ENCODE measurements at places on chromosomes 1 and 21.
A peak's percentile ranks its signal among the peaks of the same experiment; 100 is the strongest.

DNA sequence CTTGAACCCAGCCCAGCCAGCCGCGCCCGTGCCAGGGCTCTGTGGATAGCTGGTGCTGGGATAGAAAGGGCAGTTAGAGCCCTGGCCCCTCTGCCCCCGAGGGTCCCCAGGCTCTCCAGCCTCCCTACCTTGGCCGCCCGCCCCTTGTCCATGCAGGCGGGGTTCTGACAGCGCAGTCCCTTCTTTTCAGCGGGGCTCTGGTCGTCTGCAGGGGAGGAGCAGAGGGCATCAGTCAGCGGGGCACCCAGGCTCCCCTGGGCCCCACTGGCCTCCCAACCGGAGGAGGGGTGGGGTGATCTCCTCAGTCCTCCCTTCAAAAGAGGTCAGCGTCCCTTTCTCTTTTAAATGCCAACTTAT is 4.9 kb upstream of the PLEKHG5 start:
- DNase-seq: no peak

DNA sequence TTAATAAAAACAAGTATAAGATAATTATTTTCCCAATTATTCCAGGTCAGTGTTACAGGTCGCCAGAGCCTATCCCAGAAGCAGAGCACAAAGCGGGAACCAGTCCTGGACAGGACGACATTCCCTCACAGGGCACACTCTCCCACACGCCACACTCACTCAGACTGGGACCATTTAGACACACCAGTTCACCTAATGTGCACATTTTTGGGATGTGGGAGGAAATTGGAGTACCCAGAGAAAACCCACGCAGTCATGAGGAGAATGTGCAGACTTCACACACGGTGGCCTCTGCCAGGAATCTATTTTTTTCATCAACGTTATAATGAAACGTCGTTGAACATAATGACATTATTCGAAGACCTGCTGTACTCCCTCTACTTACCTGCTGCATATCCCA is 20.5 kb upstream of the NRDC start:
- DNase-seq: no peak

GRCh38 chr1:161214369-161214768 is 726 bp upstream of the FCER1G start:
- DNase-seq: no peak

DNA sequence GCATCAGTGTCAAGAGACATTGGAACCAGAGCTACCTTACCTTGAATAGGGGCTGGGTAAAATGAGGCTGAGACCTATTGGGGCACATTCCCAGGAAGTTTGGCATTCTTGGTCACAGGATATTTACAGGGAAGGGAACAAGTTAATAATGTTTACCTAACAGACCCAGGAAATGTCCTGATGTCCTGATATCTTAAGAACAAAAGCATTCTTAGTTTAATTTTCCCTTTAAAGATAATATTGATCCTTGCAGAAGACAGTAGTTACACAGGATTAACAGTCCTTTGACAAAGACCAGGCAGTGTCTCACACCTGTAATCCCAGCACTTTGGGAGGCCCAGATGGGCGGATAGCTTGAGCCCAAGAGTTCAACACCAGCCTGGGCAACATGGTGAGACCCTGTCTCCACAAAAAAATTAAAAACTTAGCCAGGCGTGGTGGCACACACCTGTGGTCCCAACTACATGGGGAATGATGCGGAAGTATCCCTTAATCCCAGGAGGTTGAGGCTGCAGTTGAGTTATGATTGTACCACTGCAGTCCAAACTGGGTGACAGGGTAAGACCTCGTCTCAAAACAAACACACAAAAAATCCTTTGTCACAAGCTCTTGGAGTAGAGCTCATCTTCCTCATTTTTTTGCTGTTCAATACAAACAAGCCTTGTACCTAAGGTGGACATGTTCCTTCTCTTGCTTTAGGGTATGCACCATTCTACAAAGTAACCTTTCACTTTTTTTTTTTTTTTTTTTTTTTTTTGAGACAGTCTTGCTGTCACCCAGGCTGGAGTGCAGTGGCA is 1.3 kb upstream of the TOMM20 start:
- DNase-seq: no peak

DNA sequence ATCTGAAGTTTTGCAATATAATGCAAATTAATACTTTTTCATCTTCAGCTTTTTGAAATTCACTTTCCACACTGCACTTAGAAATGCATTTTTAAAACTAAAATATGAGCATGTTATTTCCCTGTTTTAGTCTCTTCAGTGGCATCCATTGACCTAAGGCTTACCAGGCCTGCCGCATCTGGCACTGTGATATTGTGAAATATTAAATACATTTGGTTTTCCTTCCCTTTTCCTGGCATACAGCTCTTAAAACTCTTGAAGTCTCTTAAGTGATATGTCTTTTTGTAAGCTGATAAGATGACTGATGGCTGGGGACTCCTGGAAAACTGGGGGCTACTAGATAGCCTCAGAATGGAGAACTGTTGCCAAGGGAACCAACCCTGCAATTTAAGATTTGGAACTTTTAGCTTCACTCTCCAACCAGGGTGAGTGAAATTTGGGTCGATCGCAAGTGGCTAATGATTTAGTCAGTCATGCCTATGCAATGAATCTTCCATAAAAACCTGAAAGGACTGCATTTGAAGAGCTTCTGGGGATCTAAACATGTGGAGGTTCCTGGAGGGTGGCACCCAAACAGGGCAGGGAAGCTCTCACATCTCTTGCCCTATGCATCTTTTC is 75.5 kb upstream of the PDC start:
- no peak for DNase-seq

DNA sequence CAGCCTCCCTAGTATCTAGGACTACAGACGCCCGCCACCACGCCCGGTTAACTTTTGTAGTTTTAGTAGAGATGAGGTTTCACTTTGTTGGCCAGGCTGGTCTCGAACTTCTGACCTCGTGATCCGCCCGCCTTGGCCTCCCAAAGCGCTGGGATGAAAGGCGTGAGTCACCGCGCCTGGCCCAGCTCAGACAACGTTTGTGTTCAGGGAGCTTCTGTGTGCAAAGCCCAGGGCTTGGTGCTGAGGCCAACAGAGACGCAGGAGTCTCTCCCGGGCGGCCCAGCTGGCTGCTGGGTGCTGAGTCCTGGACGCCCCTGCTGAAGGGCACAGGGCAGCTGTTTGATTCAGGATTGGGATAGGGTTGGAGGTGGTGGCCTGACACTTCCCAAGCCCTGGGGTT is 3.0 kb downstream of the PRKCZ start:
- DNase-seq: no peak

GRCh38 chr1:223401873-223402789 is 8.9 kb downstream of the CCDC185 start:
- no peak for DNase-seq

DNA sequence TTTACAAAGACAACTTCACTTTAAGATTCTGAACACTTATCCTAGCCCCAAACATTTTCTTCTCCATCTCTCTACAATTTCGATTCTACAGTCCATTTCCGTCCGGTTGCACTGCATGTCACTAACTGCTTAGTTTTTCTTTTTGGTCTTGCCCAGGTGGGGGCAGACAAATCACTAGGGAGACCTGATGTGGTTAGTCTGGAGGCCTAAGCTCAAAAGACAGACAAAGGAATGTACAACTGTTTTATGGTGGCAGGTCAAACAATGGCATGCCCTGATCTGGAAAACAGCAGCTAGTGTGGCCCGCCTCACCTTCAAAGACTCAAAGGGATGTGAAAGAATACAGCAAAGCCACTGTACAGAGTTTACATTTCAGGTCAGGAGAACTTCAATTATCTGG is 3.8 kb downstream of the ETV3 start:
- no peak for DNase-seq

DNA sequence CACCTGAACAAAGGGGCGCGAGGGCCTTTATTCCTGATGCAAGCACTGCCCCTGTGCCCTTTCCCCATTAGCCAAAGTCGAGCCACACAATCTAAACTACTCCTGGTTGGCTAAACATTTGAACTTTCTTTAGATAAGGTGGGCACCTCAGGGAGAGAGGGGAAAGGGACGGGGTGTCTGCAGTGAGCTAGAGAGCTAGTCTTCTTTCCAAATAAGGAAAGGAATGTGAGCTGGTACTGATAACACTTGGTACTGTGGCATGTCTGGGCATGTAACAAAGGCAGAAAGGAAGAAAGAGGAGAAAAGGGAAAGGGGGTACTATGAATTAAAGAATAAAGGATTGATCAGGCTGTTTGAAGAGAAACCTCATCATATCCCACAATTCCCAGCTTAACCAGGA is 62.8 kb downstream of the OVGP1 start:
- DNase-seq: no peak

DNA sequence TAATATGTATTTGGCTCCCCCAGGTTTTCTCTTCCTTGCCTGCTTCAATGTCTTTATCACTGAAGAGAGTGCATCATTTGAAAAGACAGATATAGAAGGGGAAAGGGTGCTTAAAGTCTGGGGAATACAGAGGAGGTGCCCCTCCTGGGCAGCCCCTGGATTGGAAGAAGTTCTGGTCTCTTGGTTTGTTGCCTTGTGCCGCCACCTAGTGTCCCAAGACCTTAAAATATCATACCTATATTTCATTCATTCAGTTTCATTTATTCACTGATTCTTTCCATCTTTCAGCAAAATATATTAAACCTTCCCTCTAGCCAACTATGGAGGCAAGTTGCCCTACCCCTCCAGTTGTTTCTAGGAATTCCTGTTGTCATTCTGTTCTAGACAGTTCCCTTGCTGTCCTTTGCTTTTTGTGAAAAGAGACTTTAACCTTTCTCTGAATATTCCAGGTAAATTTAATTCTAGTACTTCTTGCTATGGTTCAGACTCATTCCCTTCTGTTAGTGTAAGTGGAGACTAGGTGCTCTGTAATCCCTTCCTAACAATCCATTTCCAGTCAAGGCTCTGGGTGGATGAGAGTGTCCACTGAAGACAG is 56.1 kb downstream of the MEF2D start:
- DNase-seq: peak; percentile 42

- DNase-seq: peak; percentile 26
These were observed 63.4 kb upstream of the NEK2 start for GRCh38 chr1:211738691-211739301.

DNA sequence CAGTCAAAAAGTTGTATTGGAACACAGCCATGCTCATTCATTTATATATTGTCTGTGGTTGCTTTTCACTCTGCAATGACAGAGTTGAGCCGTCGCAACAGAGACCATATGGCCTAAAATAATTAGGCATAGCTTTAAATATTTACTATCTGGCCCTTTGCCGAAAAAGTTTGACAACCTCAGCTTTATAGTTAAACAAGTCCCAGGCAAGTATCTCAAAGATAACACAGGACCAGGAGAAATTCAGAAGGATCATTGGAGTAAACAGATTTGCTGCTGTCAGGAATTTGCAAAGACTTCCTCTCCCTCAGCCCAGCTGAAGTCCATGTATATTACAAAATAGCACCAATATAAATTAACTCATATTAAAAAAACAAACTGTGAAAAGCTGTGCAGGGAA is 34.4 kb downstream of the NID1 start:
- no peak for DNase-seq

DNA sequence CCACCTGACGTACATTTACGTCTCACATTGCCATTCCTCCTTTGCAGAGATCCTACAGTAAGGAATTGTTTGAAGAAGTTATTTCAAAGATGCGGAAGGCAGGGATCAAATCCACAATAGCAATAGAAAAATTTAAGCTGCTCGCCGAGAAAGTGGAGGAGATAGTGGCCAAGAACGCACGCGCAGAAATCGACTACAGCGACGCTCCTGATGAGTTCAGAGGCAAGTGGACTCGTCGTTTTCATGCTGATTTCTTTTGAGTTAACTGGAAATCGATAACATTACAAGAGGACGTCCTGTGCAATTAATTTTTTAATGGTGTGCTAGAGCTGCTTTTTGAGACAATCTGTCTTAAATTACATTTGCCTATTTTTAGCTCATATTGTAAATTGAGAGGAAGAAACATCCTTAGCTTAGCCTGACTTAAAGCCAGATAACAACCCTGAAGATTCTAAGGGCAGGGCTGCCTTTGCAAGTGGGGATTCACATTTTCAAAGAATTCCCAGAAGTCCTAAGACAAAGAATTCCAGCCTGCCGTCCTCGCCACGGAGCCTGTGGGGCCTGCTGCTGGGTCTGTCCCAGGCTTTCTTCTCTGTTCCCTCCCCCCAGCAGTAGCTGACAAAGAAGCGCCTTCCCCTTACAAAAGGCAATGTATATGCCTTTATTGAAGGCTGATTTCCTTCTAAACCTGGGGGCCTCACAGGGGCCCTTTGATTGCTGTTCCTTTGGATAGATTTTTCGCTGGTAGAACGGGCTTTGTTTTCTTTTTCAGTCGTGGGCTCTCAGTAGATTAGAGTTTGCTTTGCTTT is 31.6 kb upstream of the KIF1B start:
- no peak for DNase-seq

DNA sequence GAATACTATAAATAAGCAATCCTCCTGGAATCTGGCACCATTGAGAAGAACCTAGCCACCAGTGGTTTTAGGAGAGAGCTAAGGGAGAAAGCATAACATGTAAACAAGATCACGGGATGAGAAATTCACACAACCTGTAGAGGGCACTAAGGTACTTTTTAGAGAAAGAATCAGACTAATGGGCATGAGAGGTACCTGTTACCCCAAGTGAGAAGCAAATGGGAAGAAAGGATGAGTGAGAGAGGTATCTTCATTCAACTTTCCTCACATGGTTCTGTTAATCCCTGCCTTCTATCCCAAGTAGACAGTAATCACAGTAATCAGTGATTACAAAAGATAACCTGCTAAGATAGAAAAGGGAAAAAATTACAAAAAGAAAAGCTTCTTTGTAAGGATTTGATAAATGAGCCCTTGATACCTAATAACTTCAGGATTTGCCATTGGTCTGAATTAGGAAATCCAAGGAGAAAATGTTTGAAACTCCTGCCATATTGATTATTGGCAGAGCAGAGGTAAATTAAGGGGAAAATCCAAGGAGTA is 251.1 kb upstream of the ADGRL2 start:
- DNase-seq: no peak

DNA sequence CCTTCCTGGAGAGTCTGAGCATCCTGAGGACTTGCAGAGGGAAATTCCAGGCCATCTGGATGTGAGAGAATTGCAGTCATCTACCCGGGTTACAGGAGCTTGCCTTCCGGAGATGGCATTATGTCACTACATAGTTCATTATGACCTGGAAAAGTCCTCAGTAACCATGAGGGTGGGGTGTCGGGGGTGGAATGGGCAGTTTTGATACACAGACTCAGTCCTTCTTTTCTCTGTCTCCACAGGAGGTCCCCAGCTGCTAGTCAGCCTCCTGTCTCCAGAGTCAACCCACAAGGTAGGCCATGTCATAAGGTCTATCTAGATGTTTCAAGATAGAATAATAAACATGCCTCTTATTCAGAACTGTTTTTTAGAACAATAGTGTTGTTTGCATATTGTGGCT is 268.2 kb upstream of the SGIP1 start:
- DNase-seq: no peak

- DNase-seq: peak; percentile 62
These were observed 772 bp downstream of the UCK2 start for GRCh38 chr1:165828103-165828668.

DNA sequence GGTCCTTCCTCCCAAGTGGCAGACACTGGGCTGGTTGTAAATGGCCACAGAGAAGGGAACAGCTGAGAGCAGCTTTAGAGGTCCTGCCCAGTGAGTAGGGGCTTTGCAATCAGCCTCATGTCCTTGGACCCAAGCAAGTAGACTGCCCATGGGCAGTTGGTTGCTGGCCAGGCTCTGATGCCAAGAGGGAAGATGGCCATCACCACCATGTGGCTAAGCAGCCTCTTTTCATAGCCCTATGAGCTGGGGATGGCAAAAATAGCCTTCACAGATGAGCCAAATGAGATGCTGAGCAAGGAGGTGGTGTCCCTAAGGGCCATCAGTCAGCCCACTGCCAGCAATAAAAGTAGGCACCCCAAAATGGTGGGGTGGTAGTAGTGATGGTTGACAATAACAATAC is 3.2 kb downstream of the DISP3 start:
- DNase-seq: no peak

GRCh38 chr1:166032572-166033371 is 134.0 kb downstream of the FAM78B start:
- no peak for DNase-seq

All from activated naive CD4-positive, alpha-beta T cell treated with anti-CD3 and anti-CD28 coated beads, Interleukin-2, amount 50 U/mL, for 16 hours (primary cell).